ENCODE measurements at places on chromosomes 1 and 21.

GRCh38 chr1:92298213-92298572 lies 594 bp downstream of the GLMN start:
- no peak for DNase-seq

DNA sequence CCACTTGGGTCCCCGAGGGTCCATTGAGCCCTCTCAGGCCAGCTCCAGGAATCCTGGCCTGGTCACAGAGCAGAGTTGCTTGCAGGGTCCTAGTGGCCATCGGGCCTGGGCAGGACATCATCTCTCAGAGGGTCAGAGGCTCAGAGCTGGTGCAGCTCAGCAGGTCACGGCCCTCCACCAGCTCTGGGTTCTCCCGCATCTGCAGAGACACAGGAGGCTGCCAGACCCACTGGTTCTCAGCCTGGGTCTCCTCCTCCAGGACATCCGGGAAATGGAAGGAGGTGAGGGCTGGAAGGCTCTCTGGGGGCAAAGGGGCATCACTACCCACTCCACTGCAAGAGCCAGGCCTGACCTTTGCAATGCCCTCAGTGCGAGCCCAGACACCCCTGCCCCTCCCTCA lies 6.5 kb downstream of the TMEM54 start:
- no peak for DNase-seq

- no peak for DNase-seq
Observed at GRCh38 chr1:162840250-162840839, 20.6 kb downstream of the CCDC190 start.

DNA sequence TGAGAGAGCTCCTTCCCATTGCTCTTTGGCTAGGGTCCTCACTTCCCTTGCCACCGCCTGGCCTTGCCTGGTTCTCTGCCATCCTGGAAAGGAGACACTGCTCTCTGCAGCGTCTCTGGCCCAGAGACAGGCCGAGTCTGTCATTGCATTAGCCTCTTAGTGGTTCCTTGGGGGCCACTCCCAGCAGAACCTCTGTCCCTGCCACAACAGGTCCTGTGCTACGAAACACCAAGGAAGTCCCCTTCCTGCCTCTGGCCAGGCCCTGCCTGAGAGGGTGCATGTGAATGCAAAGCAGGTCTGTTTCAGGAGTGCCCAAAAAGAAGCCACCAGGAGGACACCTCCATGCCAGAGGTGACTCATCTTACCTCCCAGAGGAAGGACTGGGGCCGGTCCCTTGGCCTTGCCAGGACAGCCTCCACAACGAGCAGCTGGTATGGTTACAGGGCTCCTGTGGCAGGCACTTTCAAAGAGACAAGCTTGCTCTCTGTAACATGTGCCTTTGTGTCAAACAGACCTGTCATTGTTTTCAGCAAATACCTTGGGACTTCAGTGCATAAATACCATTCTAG lies 59.6 kb downstream of the VPS26C start:
- no peak for DNase-seq

DNA sequence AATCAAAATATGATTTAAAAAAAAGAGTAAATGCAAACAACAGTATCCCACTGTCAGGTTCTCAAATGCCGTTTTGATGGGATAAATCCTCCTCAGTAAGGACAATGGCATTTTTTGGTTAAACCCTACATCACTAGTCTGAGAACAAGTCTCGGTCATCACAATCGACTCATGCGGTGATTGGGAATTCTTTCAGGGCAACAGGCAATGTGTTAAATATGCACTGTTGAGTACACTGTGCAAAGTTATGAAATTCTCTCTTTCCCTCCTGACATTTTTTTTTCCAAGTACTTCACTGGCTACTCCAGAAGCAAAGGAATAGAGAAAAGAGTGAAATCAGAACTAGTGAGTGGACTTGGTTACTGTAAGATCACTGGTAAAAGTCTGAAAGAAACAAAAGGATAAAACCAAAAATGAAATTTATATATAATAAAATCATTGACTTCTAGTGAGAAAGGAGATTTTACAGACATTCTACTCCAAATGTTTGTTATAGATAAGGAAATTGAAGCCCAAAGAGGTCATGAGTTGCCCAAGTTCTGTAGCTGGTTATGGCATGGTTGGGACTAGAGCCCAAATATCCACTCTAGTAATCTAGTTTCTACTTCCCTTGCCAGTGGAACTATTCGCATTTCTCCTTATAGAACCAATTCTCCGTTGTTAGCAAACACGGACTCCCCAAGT lies 111.3 kb downstream of the TGFBR3 start:
- DNase-seq, result no peak
